Thoracic aorta (tissue), 2 donors: ENCODE measurements at places on chromosomes 7 and 10.

- peaks cover 23% of the 10 kb centered on the region for H3K36me3 ChIP-seq
- H3K27me3 ChIP-seq, result no peaks in the 10 kb centered on the region
- DNase-seq, result no peak
- H3K4me1 ChIP-seq, result no peaks in the 10 kb centered on the region
These were observed 9.6 kb upstream of the PYROXD2 start for GRCh38 chr10:98424295-98425254.

GRCh38 chr10:70317943-70318318 lies 34.1 kb upstream of the NPFFR1 start:
- no peak overlapping the region for H3K27ac ChIP-seq
- no peaks in the 10 kb centered on the region for H3K4me1 ChIP-seq
- no peak overlapping the region for H3K4me3 ChIP-seq
- H3K27me3 ChIP-seq, result no peaks in the 10 kb centered on the region
- no peaks in the 10 kb centered on the region for H3K36me3 ChIP-seq
- DNase-seq, result no peak

DNA sequence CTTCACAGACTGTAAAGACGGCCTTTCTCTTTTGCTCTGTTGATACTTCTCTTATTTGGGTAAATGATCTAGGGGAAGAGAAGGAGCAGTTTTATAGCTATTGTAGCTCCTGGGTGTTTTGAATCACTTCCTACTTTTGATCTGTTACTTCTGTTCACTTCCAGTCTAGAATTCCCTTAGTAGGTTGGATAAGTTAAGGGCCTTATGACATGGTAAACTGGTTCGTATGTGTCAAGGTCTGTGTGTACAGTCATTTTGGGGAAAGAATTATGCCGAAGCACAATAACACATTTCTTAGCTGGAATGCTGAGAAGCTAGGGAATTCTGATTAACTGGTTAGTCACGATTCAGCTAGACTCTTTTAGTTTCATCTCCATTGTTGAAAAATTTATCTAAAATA lies 8.1 kb downstream of the DENND10 start:
- no peak for DNase-seq
- no peak overlapping the region for H3K27ac ChIP-seq
- no peaks in the 10 kb centered on the region for H3K4me1 ChIP-seq
- H3K36me3 ChIP-seq, result peaks cover 27% of the 10 kb centered on the region
- H3K27me3 ChIP-seq, result no peaks in the 10 kb centered on the region
- H3K4me3 ChIP-seq, result no peak overlapping the region

GRCh38 chr10:52387744-52388143 lies 73.7 kb downstream of the DKK1 start:
- H3K27ac ChIP-seq, result no peak overlapping the region
- no peak overlapping the region for H3K4me3 ChIP-seq
- no peaks in the 10 kb centered on the region for H3K36me3 ChIP-seq

DNA sequence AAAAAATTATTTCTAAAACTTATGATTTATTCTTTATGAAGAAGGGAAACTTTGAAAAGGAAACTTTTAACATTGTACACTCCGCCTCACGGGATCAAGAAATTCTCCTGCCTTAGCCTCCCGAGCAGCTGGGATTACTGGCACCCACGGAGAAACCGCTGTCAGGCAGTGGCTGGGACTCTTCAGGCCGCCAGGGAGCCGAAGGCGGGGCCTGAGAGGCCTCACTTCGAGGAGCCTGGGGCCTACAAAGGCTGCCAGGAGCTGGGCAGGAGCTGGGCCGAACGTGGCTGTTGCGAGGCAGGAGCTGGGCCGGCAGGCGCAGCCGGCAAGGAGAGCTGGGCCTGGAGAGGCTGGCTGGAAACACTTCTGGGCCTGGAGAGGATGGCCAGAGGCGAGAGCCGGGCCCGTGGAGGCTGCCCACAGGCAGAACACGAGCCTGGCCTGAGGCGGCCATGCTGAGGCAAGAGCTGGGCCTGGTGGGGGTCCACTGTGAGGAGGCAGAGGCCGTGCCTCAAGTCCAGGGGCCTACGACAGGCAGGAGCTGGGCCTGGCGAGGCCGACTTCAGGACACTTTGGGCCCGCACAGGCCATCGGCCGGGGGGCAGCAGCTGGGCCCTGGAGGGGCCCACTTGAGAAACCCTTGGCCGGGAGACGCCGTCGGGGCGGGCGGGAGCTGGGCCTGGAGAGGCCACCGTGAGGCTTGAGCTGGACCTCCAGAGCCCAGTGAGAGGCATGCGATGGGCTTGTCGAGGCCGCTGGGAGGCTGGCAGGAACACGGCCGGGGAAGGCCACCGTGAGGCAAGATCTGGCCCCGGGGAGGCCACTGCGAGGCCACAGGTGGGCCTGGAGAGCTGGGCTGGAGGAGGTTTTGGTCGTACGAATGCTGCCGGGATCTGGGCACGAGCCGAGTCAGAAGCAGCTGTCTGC lies 23.7 kb downstream of the MDH2 start:
- H3K27ac ChIP-seq, result no peak overlapping the region
- DNase-seq, result no peak
- peaks cover 5% of the 10 kb centered on the region for H3K36me3 ChIP-seq
- no peaks in the 10 kb centered on the region for H3K27me3 ChIP-seq
- no peaks in the 10 kb centered on the region for H3K4me1 ChIP-seq

GRCh38 chr10:1762076-1762475 lies 24.8 kb upstream of the ADARB2 start:
- DNase-seq, result no peak
- no peaks in the 10 kb centered on the region for H3K36me3 ChIP-seq
- H3K27me3 ChIP-seq, result no peaks in the 10 kb centered on the region
- no peak overlapping the region for H3K4me3 ChIP-seq
- no peak overlapping the region for H3K27ac ChIP-seq

GRCh38 chr10:18418541-18419215 lies 232.7 kb downstream of the NSUN6 start:
- no peak for DNase-seq
- H3K4me1 ChIP-seq, result peaks cover 9% of the 10 kb centered on the region
- H3K36me3 ChIP-seq, result no peaks in the 10 kb centered on the region

GRCh38 chr7:128389085-128389617 lies 20.6 kb downstream of the IMPDH1 start:
- no peak for DNase-seq
- peaks cover 4% of the 10 kb centered on the region for H3K36me3 ChIP-seq
- H3K4me1 ChIP-seq, result peaks cover 8% of the 10 kb centered on the region
- H3K4me3 ChIP-seq, result no peak overlapping the region
- no peaks in the 10 kb centered on the region for H3K27me3 ChIP-seq
- H3K27ac ChIP-seq, result no peak overlapping the region

DNA sequence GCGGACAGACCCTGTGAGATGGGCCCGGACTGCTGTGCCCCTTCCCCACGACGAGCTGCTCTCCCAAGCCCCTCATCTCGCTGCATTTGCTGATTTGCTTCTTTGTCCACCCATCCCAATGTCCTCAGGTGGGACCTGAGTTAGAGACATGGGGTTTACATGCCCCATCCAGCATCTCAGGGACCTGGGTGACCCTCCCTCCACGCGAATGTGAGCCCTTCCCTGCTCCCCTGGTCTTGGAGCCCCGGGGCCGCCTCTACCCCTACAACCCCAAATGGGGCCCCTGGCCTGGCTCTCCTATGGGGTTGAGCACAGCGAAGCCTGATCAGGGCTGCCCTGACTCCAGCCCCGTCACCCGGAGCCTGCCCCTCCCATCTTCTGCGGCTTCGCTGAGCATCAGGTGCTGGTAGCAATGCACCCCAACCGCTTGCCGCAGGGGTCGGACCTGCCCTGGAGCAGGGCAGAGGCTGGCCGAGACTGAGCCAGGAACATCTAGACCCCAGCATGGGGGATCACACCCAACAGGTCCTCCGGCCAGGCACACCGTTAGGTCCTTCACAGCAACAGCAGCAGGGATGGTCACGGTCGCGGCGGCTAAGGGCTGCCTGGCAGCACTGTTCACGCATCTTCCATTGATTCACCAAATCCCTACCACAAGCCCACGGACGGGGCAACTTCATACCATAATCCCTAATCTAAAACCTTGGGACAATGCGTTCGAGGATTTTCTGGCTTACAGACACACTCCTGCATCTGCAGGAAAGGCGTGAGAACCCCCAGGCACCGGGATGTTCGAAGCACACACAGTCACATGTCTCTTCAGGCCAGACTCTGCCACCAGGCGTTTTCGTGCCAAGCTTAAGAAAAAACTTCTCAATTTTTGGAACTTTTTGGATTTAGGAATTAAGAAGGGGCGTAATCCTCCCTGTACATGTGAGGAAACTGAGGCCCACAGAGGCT lies 15.5 kb downstream of the WDR86 start:
- no peak for DNase-seq
- no peak overlapping the region for H3K27ac ChIP-seq

- H3K4me3 ChIP-seq, result peak overlapping the region; percentile 97
- H3K27me3 ChIP-seq, result no peaks in the 10 kb centered on the region
- no peaks in the 10 kb centered on the region for H3K36me3 ChIP-seq
These were observed 2.0 kb downstream of the INSIG1 start for GRCh38 chr7:155299535-155300202.

- no peaks in the 10 kb centered on the region for H3K36me3 ChIP-seq
- peaks cover 44% of the 10 kb centered on the region for H3K4me1 ChIP-seq
- DNase-seq, result no peak
- peak overlapping the region; percentile 96 for H3K4me3 ChIP-seq
- no peaks in the 10 kb centered on the region for H3K27me3 ChIP-seq
These were observed 881 bp upstream of the PCGF5 start for GRCh38 chr10:91219371-91220193.

- H3K4me1 ChIP-seq, result peaks cover 87% of the 10 kb centered on the region
- H3K4me3 ChIP-seq, result peak overlapping the region; percentile 15
- H3K36me3 ChIP-seq, result peaks cover 3% of the 10 kb centered on the region
- peak overlapping the region; percentile 95 for H3K27ac ChIP-seq
- no peak for DNase-seq
These were observed 3.9 kb upstream of the DEPP1 start for GRCh38 chr10:44982496-44982895.

DNA sequence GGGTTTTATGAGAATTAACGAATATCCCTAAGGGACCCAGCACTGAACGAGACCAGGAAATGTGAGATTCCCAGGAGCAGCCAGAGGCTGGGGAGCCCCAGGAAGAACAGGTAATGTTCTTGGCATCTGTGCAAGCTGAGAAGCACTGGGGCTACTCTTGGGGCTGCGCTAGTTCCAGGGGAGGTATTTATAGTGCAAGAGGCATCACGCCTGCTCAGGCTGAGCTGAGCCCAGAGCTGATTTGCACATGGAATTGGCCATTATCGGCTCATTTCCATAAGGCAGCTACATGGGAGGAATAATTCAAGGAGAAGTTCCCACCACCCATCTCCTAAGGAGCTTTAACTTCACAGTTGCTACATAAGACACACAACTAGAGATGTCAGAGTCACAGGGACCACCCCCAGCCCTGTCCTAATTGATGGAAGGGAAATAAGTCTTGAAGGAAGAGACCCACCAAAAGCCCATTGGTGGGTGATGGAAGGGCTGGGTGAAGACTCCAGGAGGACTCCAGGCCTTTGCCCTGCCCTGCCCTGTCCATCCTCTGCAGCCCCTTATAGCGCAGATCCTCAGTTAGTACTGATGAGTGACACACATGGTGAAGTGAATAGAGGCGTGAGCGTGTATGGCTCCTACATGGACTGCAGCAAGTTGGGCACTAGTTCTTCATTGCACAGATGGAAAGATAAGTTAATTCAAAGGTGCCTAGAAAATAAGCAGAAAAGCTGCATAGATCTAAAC lies 178.9 kb downstream of the GRID1 start:
- no peak overlapping the region for H3K27ac ChIP-seq
- no peak overlapping the region for H3K4me3 ChIP-seq
- DNase-seq, result no peak
- H3K27me3 ChIP-seq, result no peaks in the 10 kb centered on the region

- no peak for DNase-seq
- H3K36me3 ChIP-seq, result no peaks in the 10 kb centered on the region
- H3K4me3 ChIP-seq, result no peak overlapping the region
- peaks cover 4% of the 10 kb centered on the region for H3K4me1 ChIP-seq
- H3K27ac ChIP-seq, result no peak overlapping the region
These were observed 165.5 kb downstream of the RPS24 start for GRCh38 chr10:78199005-78199725.

GRCh38 chr7:30851651-30852307 lies 59.9 kb upstream of the AQP1 start:
- H3K4me1 ChIP-seq, result peaks cover 28% of the 10 kb centered on the region
- no peaks in the 10 kb centered on the region for H3K36me3 ChIP-seq
- peak overlapping the region; percentile 99 for H3K27ac ChIP-seq
- DNase-seq, result peak; percentile 67
- H3K27me3 ChIP-seq, result no peaks in the 10 kb centered on the region
- peak overlapping the region; percentile 60 for H3K4me3 ChIP-seq

DNA sequence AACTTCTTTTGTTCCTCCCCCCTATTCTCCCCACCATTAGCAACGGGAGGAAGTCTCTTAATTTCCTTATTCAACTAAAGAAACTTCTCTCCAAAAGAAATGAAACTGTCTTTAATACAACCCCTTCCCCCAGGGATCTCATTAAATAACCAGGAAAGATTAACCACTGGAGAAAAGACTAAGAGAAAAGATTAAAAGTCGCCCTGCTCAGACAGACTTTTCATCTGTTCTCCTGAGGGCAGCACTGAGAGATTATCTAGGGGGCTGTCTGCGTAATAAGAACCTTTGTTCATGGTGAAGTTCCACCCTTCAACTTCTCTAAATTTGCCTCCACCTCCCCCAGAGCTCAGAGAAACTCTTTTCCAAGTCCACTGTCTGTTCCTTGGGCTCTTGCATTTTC lies 105.5 kb downstream of the HGF start:
- H3K36me3 ChIP-seq, result no peaks in the 10 kb centered on the region
- peak overlapping the region; percentile 63 for H3K27ac ChIP-seq
- no peak for DNase-seq
- H3K4me3 ChIP-seq, result peak overlapping the region; percentile 26
- H3K27me3 ChIP-seq, result no peaks in the 10 kb centered on the region

GRCh38 chr7:107037717-107038603 lies 6.5 kb upstream of the PRKAR2B start:
- no peaks in the 10 kb centered on the region for H3K27me3 ChIP-seq
- no peak overlapping the region for H3K27ac ChIP-seq
- DNase-seq, result no peak
- H3K4me3 ChIP-seq, result no peak overlapping the region
- H3K36me3 ChIP-seq, result no peaks in the 10 kb centered on the region

- no peaks in the 10 kb centered on the region for H3K27me3 ChIP-seq
- no peaks in the 10 kb centered on the region for H3K36me3 ChIP-seq
- no peak overlapping the region for H3K4me3 ChIP-seq
- peak overlapping the region; percentile 77 for H3K27ac ChIP-seq
- DNase-seq, result no peak
- H3K4me1 ChIP-seq, result peaks cover 3% of the 10 kb centered on the region
These were observed 10.7 kb downstream of the BTBD16 start for GRCh38 chr10:122281751-122282150.

DNA sequence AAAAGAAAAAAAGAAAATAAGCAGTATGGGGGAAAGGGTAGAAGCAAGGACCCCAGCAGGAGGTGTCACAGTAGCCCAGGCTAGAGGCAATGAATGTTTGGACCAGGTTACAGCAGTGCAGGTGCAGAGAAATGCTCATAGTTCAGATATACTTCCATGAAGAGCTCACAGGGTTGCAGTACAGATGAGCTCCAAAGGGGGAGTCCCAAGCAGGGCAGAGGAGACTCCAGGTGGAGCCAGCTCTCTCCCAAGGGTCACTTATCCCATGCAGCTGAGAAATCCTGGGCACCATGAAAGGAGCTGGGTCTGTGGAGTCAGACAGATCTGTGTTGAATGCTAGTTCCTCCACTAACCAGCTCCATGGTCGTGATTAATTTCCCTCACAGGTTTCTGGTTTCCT lies 174.9 kb downstream of the C7orf25 start:
- peaks cover 22% of the 10 kb centered on the region for H3K4me1 ChIP-seq
- H3K36me3 ChIP-seq, result no peaks in the 10 kb centered on the region

- H3K27me3 ChIP-seq, result no peaks in the 10 kb centered on the region
- no peak overlapping the region for H3K4me3 ChIP-seq
- no peaks in the 10 kb centered on the region for H3K4me1 ChIP-seq
- DNase-seq, result no peak
These were observed 228.9 kb upstream of the TCF7L2 start for GRCh38 chr10:112721080-112721698.

- H3K4me1 ChIP-seq, result peaks cover 4% of the 10 kb centered on the region
- H3K4me3 ChIP-seq, result no peak overlapping the region
- H3K27me3 ChIP-seq, result peaks cover 53% of the 10 kb centered on the region
- no peak for DNase-seq
- H3K36me3 ChIP-seq, result no peaks in the 10 kb centered on the region
These were observed 5.4 kb upstream of the UNCX start for GRCh38 chr7:1227071-1227804.
